ENCODE measurements at places on chromosomes 5 and 9.

- no peak for DNase-seq
Measured at GRCh38 chr5:82584631-82585030, 306.5 kb upstream of the RPS23 start.

DNA sequence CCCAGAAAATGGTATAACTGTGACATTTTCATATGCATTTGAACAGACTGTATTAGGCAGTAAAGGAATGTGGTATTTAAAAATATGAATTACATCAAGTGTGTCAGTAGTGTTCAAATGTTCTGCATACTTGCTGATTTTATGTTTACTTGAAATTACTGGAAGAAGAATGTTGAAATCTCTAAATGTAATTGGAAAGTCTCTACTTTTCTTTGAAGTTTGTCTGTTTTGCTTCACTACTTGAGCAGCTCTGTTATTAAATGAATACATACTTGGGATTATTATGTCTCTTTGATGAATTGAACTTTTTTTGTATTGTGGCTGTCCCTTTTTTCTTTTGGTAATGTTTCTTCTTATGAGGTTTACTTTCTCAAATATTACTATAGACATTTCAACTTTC, 205.6 kb downstream of the TAF11L14 start:
- DNase-seq = no peak

DNA sequence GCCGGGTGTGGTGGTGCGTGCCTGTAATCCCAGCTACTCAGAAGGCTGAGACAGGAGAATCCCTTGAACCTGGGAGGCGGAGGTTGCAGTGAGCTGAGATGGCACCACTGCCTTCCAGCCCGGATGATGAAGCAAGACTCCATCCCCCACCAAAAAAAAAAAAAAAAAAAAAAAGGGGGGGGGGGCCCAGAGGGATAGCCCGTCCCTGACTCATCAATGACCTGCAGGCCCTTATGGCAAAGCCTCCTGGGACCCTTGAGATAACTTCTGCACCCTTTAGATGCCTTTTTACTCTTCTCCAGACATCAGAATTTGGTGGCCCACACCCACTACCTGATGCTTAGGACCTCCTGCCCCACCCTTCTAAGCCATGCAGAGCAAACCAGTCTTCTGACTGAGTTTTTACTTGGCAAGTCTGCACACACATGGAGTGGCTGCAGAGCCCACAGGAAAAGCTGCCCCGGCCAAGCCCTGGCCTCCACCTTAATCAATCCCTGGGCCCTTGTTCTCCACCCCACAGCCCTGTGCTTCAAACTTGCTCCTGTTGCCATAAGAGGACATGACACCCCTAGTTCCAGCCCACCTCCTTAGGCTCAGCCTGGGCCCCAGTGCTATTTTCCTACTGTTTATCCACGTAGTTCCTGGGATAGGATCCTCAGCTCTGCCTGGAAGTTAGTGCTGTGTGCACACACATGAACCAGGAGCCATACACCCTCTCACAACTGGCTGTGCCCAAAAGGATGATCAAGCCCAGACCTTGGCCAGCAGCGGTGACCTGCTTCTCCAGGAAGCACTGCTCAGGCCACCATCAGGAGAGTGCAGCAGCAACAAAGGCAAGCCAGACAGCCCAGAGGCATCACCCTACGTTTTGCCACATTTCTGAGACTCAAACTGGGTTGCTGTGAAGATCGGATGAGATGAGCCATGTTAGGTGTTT, 5.1 kb downstream of the MGAT1 start:
- DNase-seq = no peak

DNA sequence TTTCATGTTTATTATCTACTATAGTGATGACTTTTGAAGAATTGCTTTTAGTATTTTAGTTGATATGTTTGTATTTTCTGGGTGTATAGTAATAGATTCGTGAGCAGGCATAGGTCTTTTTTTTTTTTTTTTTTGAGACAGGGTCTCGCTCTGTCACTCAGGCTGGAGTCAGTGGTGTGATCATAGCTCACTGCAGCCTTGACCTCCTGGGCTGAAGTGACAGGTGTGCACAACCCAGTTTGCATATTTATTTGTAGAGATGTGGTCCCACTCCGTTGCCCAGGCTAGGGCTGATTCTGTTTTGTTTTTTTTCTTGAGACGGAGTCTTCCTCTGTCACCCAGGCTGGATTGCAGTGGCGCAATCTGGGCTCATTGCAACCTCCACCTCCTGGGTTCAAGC, 11.9 kb downstream of the ERBIN start:
- no peak for DNase-seq

DNA sequence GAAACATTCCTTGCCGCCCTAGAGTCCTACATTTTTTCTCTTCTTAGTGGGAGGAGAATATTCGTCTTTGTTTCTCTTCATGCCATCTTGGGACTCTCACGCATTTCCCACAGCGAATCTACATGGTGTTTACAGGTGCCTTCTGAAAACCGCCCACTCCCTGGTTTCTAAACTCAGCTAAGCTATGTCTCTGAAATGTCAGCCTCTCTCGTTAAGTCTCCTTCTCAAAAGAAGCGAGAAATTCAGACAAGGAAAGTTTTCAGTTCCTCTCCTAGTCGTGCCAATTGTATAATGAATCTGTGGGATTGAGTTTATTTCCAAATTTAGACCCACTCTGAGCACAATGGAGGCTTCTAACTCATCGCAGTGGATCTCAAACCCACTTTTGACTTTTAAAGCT, 186.8 kb upstream of the NFIB start:
- DNase-seq = no peak

GRCh38 chr9:100784755-100785154, 206.9 kb downstream of the CAVIN4 start:
- no peak for DNase-seq

DNA sequence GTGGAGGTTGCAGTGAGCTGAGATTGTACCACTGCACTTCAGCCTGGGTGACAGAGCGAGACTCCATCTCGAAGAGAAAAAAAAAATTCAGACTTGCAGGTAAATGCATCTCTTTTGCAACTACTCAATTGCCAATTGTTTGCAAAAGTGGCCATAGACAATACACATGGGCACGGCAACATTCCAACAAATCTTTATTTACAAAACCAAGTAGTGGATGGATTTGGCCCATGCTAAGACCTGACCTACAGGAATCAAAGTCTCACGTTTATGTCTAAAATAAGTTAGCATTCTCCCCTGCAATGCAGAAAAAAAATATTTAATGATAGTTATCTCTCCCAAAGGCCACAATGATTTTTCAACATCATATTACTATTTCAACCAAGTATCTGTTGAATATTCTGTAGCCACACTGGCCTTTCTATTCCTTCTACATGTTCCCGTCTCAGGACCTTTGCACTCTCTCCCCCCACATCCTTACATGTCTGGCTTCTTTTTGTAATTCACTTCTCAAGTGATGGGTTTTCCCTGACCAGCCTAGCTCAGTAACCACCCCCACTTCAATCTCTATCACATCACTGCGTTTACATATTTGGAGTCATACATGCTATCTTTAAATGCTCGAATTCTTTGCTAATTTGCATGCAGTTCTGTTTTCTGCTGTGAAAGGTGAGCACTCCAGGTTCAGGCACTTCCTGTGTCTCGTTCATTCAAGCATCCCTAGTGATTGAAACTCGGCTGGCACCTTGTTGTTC, 54.2 kb downstream of the FNBP1 start:
- no peak for DNase-seq

GRCh38 chr9:134026581-134026980, 1.3 kb downstream of the BRD3OS start:
- DNase-seq = no peak

GRCh38 chr5:2298781-2299180, 416.1 kb upstream of the IRX4 start:
- DNase-seq = no peak

DNA sequence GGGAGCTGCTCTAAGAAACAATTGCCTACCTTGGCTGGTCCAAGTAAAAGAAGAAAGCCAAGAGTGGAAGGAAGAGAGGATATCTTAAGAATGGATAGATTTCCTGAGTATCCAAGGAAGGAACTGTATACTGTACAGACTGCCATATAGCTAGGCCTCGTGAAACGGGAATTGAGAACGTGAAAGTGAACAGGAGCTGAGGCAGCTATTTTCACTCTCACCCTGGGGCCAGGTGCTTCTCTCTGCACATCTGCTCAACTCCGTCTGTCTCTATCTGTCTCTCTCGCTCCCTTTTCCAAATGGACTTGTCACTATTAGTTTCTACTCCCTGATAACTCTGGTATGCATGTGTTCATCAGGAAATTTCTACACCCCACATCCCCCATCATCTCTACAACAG, 35.9 kb upstream of the TESK1 start:
- no peak for DNase-seq

DNA sequence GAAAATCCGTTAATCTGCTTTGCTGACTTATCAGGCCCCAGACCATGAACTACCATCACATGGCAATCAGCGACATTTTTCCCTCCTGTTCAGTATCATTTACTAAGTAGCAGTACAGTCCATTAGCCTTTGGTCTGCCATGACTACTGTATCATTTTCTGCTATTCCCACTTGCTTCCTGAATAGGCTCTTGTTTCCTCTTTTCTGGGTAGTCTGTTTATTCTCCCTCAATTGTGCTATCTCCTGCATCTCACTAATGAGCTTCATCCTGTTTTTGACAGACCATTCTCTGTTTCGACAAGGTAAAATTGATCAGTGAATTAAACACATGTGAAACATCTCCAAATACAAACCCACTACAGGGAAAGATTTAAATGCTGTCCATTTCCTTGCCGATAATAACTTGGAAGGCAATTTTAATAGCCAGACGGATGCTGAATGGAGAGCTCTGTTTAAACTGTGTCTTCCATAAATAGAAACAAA, 263.5 kb upstream of the ANKRD55 start:
- DNase-seq = no peak

DNA sequence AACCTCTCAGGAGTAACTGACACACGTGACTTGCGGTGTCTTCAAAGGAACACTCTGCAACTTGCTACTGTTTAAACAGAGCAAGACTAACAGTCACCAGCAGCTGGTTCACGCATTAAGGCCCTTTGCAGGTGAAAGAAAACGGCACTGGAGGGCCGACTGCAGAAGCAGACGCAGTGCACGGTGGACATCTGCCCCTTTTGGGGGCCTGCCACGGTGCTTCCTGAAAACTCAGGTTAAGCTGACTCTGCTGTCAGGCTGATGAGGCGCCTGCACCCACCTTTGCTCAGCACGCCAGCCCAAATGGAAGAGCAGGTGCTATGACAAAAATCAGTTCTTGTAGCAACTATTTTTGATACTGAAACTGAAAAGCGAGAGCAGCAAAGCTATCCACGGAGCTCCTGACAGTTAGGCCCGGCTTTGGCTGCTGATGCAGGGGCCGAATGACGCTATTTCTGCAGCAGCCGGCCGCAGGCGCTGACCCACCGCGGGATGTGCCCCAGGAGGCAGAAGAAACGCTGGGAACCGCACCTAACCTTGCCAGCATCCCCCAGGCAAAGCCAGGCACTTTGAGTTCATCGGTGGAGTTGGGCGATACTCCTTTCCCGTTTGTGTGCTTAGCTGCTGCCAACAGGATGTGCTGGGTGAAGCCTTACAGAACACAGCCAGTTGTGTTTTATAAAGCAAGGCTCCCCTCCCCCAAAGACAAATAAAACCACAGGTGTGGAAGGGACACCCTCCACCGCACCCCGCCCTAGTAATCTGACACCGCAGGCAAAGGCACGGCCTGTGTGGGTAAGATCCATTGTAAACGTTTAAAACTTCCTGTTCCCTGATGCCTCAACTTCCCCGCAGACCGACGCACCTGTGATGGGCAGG, 21.1 kb upstream of the TERT start:
- peak; percentile 89 for DNase-seq

DNA sequence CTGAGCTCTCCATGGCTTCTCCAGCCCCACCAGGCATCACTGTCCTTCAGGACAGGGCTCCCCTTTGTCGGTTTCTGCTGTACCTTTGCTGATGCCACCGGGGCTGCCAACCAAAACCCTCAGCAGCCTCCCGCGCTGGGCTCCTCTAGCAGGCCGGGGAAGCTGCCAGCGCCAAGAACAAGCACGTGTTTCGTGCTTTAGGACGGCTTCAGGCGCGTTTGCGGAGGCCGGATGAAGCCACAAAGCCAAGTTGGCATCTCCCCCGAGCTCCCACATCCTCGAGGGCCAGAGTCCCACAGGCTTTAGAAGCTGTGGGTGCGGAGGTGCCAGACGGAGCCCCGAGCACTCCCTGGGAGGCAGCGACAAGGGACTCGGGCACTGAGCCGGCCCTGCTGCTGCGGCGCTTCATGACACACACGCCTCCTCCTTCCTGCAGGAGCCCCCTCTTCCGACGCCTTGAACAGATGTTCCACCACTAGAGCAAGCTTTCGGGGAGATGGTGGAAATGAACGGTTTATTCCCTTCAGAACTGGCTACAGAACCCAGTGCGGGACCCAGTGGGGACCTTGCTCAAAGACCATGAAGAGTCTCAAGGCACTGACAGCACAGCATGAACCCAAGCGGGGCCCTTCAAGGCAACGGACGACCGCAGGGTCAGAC, 36.7 kb downstream of the SARDH start:
- no peak for DNase-seq

GRCh38 chr9:90966480-90967144, 165.0 kb downstream of the SYK start:
- no peak for DNase-seq

DNA sequence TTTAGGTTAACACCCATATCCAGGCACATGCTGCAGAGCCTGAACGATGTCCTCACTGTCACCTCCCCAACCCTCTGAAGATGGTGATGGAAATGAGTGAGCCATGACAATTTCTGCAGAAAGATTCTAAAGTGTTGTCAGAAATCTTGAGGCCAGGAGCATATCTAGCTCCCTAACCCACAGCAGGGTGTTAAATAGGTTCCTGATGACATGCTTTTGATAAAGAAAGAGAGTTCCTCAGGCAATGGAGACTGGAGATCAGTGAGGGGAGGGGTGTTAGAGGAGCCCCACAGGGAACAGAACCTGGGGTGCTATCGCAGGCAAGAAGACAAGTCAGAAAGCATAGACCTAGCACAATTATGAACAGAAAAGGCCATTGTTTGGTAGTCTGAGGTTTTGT, 95.7 kb downstream of the ENC1 start:
- no peak for DNase-seq

- no peak for DNase-seq
Measured at GRCh38 chr9:104961701-104962359, 33.9 kb upstream of the ABCA1 start.

- no peak for DNase-seq
Measured at GRCh38 chr9:16309469-16310271, 560.8 kb downstream of the BNC2 start.

DNA sequence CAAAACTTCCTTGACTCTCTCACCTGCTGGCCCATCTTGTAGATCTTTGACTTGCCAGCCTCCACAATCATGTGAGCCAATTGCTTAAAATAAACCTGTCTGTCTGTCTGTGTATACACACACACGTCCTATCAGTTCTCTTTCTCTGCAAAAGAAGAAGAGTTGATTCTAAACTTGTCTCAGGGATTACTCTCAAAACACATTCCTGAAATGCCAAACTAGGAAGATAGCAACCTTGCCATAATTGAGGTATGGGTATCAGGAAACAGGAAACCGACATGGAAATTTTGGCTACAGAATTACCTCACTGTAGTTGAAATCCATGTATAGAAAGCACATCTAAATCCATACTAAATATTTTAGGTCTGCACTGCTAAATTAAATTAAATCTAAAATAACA, 483.4 kb downstream of the PLK2 start:
- no peak for DNase-seq

- no peak for DNase-seq
Measured at GRCh38 chr5:132294728-132295504, 722 bp downstream of the SLC22A4 start.

- DNase-seq = no peak
Measured at GRCh38 chr9:134216961-134217360, 52.6 kb upstream of the RNU6ATAC start.
